ENCODE measurements at places on chromosomes 6 and 20.

- DNase-seq = no peak
These were observed 22.9 kb downstream of the STX7 start for GRCh38 chr6:132490024-132490423.

DNA sequence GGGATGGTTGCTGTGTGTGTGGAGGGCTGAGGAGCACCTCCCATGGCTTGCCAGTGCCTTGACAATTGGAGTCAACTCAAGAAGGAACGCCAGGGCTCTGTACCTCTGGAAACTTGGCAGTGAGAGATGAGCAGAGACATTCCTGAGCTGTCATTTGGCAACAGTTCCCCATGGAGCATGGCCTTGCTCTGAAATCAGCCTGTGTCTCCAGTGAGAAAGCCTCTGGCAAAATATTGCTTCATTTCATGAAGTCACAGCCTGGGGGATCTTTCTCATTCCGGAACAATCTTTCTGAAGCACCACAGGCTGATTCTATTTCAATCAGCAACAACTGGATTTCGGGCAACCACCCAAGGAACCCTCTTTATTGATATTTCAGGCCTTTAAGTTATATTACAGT, 52.2 kb upstream of the FNDC1 start:
- DNase-seq = peak; percentile 14

DNA sequence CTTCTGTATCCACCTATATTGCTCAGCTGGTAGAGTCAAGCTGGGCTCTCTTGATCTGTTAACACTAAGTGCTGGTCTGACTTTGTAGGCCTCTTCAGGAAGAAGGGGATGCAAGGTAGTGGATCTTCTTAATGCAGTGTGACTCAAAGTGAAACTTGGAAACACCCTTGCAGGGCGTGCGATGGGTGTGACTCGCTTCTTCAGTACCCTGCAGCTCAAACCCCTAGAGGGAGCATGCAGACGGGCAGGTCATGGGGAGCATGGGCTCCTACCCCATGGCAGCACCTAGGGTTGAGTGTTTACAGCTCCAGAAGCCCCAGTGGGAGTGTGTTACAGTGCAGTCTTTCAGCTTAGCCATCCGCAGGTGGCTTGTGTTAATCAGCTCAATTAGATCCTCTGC, 757 bp upstream of the SAMD3 start:
- no peak for DNase-seq

DNA sequence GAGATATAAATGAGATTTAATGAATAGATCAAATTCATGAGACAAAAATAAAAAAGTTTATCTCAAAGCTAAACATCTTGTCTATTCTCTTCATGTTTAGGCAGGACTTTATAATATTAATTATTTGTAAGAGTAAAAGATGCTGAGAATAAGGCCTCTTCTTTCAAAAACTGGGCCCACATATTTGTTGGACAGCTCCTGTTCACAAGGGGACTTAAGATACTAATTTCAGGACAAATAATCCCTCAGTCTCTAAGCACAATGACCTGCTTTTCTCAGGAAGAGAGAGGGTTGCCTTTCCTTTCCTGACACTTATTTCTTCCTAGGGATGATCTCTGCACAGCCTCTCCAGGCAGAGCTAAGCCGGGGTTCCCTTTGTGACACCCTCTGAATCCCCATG, 43.3 kb downstream of the NOX3 start:
- DNase-seq = no peak

GRCh38 chr6:165849534-165850430, 186.7 kb upstream of the PDE10A start:
- DNase-seq = no peak
